A549 treated with CpdA at 1 μM for 4 hours (cell line): ENCODE measurements at places on chromosomes 1 and 21. TPM values are rescaled to one million over a fixed set of nuclear protein-coding genes. Genes with fewer than 3 reads are reported as not detected.

TSSK3 gene
- 0.07 TPM in 1 of 5 replicates, not detected in the others for total RNA-seq

TRPM2 gene
- total RNA-seq: 6.7 to 10.2 TPM (median 8.8 TPM) in 5 replicates

LIPI gene
- not detected in 5 replicates for total RNA-seq

CNTN2 gene
- total RNA-seq: 0.03 to 0.28 TPM (median 0.05 TPM) in 3 of 5 replicates, not detected in the others
